ENCODE measurements at places on chromosomes 7 and 10.

DNA sequence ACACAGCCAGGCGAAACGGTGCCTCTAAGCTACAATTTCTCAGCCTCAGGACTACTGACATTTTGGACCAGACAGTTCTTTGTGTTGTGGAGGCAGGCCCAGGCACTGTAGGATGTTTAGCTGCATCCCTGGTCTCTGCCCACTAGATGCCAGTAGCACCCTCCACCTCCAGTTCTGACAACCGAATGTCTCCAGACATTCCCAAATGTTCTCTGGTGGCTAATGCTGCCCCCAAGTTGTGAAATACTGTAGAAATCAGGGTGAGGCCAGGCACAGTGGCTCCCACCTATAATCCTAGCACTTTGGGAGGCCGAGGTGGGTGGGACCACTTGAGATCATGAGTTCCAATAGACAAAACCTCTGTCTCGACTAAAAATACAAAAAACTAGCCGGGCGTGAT lies 18.2 kb downstream of the HNRNPF start:
- DNase-seq: no peak

DNA sequence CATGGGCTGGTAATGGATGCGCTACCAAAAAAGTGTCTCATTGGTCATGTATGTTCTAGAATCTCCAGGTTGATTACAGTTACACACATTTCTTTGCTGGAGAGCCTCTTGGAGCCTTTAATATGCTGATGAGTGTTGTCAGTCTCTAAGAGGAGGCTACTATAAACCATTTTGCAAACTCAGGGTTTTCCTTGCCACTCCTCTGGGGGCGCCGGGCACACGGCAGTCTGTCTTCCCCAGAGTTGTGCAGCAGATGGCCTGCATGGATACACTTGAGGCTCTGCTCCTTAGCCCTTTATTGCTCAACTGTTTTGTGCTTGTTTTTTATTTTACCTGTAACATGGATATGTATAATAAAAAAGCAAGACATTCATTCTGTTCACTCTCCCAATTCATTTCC lies 196.5 kb downstream of the ACTR3B start:
- no peak for DNase-seq

- DNase-seq: no peak
Observed at GRCh38 chr10:27838361-27838760, 92.7 kb upstream of the MKX start.

- no peak for DNase-seq
Observed at GRCh38 chr7:80827239-80827633, 91.6 kb downstream of the SEMA3C start.

GRCh38 chr10:23194966-23195845 lies 3.1 kb downstream of the PTF1A start:
- no peak for DNase-seq

- no peak for DNase-seq
Observed at GRCh38 chr10:30857803-30858202, 173.9 kb downstream of the ZNF438 start.

- no peak for DNase-seq
Observed at GRCh38 chr10:120828763-120829319, 22.3 kb upstream of the WDR11 start.

DNA sequence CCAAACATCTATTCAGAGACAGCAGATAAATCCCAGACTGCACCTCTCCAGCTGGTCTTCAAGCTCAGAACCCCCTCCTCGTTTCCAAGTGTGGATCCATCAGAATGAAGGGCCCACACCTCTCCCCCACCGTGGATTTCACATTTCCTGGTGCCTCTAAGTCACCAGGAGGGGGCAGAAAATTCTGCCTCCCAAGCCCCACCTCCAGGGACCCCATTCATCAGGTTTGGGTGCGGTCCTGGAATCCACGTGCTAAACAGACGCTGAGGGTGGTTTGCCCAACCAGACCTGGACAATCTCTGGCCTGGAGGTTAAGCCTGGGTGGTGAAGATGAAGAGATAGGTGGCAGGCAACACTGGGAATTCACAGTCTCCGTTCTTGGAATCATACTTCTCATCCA lies 92.4 kb downstream of the WDR11 start:
- no peak for DNase-seq

DNA sequence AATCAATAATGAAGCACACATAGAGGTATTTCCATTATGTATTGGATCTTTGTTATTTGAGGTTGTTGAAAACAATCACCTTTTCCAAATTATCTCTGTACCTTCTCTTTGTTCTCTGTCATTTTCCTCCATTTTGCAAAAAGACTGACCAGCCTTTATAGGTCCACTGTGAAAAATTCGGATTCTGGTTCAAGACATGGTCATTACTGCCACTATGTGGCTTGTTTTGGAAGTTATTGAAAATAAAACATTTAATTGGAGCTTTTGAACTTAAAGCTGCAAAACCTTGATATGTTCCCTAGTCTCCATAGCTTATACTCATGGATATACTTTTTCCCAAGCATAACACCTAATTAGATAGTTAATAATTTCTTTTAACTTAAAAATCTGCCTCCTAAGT lies 1094.4 kb downstream of the NRG3 start:
- peak; percentile 1 for DNase-seq

DNA sequence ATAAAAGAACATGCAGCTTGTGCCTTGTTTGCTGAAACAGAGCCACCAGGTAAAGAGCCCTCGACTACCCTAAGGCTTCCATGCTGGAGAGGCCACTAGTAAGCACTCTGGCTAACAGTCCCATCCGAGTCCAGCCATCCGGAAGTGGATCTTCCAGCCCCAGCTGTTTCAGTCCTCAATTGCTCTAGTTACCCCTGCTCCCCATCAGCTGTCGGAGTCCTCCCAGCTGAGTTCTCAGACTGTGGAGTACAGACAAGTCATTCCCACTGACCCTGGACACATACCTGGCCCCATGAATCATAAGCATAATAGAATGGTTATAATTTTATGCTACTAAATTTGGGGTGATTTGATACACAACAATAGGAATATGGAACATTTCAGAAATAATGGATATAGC lies 13.5 kb upstream of the FZD1 start:
- DNase-seq: no peak

GRCh38 chr10:100364735-100365391 lies 17.8 kb downstream of the SCD start:
- DNase-seq: no peak

DNA sequence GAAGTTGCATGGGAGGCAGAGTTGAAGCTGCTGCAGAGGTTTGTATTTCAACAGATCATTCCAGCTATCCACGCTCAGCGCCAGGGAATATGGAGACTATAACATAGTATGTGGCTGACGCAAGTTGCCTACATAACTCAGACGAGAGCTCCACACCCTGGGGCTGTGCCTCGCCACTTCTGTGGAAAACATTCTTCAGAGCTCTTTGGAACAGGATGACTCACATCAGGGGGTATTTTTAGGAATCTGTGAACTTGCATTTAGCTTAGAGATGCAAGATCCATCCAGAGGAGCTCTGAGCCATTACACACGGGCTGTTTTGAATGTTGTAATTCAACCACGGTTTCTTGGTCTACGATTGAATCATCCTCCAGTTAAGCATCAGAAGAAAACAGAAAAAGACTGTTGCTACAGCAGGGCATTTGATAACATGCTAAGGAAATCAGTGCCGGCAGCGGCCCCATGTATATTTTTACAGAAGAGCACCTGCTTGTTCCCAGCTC lies 481.5 kb upstream of the AKR1E2 start:
- no peak for DNase-seq

DNA sequence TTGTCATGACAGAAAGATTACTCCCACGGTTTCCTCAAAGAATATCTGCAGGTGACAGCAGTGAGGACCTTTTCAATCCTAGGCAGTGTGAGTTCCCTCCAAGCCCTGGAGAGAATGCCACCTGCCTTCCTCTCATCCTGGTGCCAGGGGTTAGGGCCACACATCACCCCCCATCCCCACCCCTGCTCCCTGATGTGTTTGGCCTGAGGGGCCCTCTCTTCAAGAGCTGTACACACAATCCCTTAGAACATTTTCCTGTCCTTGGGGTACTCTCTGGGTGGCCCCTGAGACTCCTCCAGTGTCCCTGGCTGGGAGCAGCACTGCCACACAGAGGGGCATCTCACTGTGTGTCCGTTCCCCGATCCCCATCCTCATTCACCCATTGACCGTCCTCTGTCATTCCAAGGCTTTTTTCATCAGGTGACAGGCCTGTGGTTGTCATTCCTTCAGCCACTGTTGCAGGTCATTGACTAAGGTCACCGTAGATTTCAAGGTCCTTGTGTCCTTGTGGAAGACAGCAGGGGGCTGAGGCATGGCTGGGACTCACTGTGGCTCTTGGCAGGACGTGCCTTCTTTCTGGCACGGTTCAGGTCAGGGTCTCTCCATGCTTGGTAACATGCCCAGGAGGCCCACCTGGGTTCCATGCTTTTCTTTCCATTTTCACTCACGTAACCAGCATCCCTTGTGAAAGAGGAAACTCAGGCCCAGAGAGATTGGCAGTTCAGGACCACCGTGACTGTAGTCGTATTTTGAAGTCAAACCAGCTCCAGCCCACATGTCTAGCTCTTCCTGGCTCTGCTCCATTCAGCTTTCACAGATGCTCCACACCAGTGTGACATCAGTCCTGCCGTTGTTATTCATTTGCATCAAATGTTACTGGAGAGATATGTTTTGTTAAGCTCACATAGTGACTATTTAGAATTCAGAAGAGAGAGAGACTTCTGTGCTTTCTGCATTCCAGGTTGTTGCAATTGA lies 26.8 kb upstream of the BTBD16 start:
- DNase-seq: no peak

- DNase-seq: no peak
Observed at GRCh38 chr7:104906556-104906955, 107.4 kb upstream of the KMT2E start.

DNA sequence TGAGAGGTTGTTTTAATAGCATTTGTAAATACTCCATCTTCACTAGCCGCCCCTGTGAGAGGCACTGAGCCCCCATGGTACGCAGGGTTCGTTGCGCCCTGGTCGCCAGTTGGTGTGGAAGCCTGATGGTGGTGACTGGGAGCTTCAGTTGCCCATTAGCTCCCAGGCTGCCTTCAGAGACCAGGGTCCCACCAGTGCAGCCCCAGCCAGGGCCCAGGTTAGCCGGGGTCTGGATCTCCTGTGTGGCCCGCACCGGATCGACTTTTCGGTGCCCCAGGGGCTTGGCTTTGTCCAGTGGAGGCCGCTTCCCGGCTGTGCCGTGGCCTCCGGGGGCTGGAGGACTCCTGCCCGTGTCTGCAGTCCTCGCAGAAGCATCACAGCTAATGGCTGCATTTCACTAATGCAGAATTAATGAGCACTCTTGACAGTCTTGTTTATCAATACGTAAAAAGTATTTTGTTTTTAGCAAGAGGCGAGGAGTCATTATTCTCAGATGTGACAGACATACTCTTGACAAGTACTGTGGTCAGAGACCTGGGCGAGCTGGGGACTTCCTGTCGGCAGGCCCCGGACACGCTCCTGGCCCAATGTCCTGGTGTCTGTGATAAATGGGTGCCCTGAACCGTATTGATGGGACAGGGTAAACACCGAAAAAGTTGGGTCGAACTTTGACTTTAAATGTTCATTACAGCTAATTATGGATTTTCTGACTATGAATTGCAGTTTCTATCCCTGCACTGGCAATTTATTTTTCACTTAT lies 99.8 kb downstream of the NKX6-2 start:
- no peak for DNase-seq

- DNase-seq: peak; percentile 53
Observed at GRCh38 chr7:100049441-100050291, at the start of gene ZSCAN21. Gene ZSCAN21 (plus strand): TSS chr7:100049774. CDS start chr7:100057007, 7,233 bp downstream.

- DNase-seq: no peak
Observed at GRCh38 chr7:149171892-149172533, 23.3 kb upstream of the ZNF282 start.

DNA sequence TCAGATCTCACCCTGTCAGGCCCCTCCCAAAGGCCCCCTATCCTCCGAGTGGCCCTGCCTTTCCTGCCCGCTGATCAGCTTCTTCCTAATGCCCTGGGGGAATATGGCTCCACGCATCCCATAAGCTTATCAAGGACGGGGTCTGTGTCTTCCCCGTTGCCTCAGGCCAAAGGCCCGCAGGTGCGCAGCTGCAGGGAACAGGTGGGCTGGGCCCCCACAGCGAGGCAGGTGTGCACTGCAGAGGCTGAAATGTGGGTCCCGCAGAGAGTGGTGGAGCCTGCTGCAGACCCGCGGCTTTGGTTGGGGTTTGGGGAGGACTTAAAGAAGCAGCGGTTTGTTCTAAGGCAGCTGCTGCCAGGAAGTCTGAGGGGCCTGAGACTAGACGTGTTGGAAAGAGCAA lies 220.8 kb upstream of the TCERG1L start:
- DNase-seq: no peak

GRCh38 chr7:121126801-121127534 lies 138.5 kb downstream of the CPED1 start:
- peak; percentile 8 for DNase-seq

DNA sequence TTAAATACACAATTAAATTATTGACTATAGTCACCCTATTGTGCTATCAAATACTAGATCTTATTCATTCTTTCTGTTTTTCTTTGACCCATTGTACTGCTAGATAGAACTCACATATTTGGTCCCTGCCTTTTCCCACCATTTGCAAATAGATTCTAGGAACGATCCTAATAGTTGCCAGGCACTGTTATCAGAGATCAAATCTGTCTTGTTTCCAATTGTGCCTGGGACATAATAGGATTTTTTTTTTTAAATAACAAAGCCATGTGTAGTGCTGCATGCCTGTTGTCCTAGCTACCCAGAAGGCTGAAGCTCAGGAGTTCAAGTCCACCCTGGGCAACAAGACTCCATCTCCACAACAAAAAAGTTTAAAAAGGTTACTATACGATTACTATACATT lies 72.0 kb downstream of the C1GALT1 start:
- no peak for DNase-seq

DNA sequence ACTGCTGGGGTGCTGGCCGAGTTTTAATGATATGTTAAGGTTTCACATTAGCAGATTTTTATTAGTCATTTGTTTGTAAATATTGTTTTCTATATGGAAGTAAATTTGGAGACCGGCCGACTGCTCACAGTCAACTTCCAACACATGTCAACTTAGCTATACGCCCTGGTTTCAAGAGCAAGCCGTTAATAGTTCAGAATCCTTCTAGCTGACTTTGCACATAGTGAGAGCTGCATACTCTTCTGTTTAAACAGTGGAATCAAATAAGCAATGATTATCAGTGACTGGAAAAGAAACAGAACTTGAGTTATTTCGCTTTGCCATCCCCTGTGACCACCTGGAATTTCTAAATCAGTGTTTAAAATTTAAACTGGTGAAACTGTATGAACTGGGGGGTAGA lies 109.9 kb downstream of the PFKFB3 start:
- no peak for DNase-seq

- no peak for DNase-seq
Observed at GRCh38 chr7:7816816-7817536, 98.6 kb upstream of the RPA3 start.

GRCh38 chr7:80918909-80919721 lies at the start of gene SEMA3C:
Gene SEMA3C (minus strand): TSS chr7:80919051. CDS start chr7:80916781, 2,270 bp downstream.
- no peak for DNase-seq

DNA sequence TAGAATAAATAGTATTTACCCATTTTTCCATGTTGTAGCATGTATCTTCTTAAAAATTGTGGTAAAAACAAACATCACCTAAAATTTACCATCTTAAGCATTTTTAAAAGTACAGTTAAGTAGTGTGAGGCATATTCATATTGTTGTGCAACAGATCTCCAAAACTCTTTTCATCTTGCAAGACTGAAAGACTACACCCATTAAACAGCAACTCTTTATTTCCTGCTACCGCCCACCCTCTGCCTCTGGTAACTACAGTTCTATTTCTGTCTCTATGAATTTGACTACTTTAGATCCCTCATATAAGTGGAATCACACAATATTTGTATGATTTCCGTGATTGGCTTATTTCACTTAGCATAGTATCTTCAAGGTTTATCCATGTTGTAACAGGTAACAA lies 40.0 kb upstream of the AGBL3 start:
- no peak for DNase-seq

- DNase-seq: no peak
Observed at GRCh38 chr7:151954866-151955820, 1.1 kb upstream of the GALNTL5 start.

All from Jurkat, Clone E6-1 (cell line).